ENCODE measurements at places on chromosomes 16 and 17.

- DNase-seq: no peak
These were observed 16.3 kb upstream of the CACNG4 start for GRCh38 chr17:66948061-66948750.

GRCh38 chr16:67013233-67013822, 15.6 kb upstream of the CBFB start:
- DNase-seq: no peak

GRCh38 chr17:45120558-45120957, 11.8 kb downstream of the PLCD3 start:
- no peak for DNase-seq

DNA sequence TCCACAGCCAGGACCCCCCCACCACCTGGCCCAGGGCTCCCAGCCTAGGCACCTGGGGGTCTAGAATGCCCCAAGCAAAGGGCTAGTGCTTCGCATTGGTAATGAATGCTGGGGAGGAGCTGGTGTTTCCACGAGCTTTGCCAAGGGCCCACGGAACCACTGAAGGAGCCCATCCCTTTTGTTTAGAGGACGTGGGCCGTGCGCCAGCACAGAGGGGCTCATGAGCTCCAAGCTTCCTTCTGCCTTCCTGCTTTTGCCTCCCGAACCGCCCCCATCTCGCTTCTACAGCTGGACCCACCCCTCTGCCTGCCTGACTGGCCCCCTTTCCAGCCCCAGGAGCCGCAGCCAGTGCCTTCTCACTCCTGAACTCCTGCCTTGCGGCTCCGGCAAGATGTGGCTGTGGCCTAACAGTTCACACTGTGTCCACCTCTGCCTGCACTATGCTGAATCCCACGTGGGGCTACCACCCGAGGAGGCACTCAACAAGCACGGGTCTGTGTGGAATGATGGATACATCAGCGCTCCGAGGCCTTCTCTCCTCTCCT, 31.8 kb upstream of the RASD1 start:
- no peak for DNase-seq

DNA sequence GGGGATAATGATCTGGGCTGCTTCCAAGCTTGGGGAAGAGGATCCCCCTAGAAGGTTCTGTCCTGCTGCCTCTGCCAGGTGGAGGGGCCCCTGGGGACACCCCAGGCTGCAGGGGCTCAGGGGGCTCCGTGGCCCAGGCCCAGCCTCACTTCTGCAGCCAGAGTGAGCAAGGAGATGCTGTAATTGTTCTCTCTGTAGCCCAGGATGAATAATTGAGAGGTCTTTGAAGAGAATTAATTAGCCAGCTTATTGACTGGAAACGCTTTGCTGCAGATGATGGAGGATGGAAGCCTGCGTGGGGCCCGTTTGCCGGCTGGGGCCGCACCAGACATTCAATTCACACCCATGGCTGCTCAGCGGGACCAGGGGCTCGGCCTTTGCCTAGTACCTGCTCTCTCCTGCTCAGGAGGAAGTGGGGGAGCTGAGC, 38.5 kb downstream of the TMEM235 start:
- DNase-seq: no peak

DNA sequence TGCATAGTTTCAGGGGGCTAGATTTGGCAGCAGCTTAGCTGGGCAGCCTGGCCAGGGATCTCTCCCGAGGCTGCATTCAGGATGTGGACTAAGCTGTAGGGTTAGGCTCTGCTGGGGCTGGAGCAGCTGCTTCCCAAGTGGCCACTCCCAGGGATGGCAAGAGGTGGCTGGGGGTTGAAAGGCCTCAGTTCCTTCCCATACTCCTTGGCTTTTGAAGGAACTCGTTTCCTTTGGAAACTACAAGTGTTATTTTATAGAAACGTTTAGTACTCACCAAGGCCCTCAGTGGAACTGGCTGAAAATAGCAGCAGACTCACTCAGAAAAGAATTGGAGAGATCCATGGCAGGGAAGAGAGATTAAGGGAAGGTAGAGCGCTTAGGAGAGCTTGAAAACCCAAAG, 76.4 kb downstream of the WWP2 start:
- DNase-seq: no peak

- DNase-seq: no peak
These were observed 13.9 kb downstream of the MPRIP start for GRCh38 chr17:17056156-17056539.

DNA sequence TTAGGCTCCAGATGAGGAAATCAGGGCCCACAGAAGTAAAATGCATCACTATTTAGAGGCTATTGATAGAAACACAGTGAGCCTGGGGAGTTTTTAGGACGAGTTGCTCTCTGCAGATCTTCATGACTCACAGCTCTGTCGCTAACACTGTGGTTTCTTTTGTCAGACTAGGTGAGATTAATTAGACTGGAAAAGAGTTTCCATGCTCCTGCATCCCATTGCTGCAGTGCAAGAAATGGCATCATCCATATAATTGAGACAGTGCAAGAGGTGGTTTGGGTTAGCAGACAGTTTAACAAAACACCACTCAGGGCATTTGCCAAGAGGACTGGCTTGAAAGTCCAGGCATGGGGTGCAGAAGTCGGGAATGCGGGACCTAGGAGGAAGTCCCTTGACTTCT, 198.8 kb upstream of the CACNG5 start:
- DNase-seq: no peak

DNA sequence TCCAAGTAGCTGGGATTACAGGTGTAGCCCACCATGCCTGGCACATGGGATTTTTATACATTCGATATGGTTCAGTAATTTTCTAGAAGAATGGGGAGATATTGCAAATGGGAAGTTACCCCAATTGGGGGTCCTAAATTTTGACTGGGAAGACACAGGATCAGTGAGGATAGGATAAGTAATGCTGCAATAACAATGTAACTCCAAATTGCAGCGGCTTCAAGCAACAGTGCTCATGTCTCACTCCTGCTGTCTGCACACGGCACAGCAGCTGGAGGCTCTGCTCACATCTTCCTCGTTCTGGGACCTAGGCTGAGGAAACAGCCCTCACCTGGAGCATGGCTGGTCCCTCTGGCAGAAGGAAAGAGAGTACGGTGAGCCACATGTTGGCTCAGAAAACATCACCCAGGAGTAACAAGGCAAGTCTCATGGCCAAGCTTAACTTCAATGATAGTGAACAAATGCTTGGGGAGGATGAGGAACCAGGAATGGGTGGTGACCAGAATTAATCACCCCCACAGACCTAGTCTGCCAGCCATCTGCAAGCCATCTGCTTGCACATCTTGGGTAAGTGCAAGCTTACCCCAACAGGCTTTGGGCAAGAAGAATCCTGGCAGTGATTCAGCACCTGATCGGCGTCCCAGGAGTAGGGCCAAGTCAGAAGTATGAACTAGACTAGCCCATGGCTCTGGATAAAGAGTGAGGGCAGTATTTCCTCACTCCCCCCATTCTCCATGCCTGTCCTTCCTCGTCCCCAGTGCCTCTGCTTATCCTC, 229.2 kb downstream of the COPRS start:
- DNase-seq: no peak

DNA sequence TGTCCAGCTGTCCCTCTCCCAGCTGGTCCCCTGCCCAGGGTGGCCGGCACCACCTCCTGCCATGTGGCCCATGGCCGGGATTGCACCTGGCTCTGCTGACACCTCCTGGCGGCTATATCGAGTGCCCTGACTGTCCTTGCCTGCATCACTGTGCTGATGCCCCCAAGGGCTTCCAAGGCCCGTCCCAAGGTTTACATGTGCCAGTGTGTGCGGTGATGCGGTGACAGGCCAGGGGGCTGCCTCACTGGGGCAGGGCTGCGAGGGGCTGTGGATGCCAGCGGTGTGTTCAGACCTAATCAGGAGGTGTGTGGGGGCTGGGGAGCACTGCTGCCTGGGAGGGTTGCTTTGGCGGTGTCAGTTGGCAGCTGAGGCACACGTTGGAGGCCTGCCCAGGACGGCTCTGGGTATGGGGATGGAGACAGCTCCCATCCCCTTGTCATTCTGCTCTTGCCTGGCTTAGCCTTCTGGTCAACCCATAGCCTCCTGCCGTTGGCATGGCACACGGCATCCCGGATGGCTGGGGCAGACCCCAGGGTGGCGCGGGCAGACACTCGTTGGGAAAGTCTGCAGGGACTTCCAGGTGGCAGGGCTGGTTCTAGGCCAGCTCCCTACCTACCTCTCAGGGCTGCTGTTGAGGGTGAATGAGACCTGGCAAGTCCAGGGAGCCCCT, 5.5 kb downstream of the MAP2K3 start:
- DNase-seq: no peak

DNA sequence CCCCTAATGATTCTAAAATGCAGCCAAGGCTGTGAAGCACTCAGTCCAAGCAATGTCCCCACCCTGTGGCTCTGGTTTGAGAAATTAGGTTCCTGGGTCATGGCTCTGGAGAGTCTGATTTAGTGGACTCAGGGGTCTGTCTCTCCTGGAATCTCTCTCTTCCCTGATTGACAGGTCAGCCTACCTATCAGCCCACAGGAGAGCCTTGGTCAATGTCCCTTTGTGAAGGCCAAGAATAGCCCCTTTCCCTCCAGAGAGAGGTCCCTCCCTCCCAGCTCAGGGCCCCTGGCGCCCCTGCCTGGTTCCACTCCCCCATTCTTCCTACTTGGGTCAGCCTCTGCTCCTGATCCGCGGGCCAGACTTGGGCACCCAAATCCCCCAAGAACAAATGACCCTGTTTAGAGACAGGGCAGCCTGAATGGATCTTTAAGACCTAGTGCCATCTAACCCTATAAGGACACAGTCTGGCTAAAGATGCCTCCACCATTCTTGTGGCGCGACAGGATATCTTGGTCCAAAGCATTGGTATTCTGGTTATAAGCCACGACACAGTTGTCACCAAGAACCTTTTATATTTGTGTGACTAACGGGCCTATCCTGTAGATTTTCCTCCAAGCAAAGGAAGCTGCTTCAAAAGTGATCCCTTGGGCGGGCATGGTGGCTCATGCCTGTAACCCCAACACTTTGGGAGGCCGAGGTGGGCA, 38.3 kb upstream of the PRSS54 start:
- no peak for DNase-seq

DNA sequence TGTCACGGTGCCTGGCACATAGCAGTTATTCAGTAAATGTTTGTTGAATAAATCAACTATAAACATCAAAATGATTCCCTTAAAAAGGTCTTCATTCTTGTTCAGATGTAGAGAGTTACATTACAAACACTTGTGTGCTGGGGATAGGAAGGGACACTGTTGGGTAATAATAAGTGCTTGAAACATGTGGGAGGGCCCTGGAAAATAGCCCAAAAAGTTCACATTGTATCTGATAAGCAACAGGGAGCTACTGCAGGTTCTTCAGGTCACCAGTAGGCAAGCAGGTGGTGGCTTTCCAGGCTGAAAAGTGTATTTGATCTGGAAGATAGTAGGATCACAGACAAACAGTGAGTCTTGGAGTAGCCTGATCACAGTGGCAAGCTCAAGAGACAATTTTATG, 19.0 kb upstream of the ZNF652 start:
- no peak for DNase-seq

DNA sequence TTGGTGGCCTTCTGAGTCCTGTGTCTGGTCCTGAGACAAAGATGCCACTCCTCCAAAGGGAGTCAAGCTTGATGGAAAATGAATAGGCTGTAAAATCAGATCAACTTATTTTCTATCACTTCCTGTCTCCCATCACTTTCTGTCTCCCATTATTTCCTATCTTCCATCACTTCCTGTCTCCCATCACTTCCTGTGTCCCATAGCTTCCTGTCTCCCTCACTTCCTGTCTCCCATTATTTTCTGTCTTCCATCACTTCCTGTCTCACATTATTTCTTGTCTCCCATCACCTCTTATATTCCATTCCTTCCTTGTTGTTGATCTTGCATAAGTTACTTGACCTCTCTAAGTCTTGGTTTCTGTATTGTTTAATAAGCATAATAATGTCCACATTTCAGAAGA, 418.5 kb upstream of the EEF2KMT start:
- DNase-seq: no peak

GRCh38 chr16:53565296-53565863, 62.4 kb upstream of the AKTIP start:
- DNase-seq: no peak

GRCh38 chr17:78789663-78790181, 7.6 kb upstream of the CYTH1 start:
- DNase-seq: no peak

DNA sequence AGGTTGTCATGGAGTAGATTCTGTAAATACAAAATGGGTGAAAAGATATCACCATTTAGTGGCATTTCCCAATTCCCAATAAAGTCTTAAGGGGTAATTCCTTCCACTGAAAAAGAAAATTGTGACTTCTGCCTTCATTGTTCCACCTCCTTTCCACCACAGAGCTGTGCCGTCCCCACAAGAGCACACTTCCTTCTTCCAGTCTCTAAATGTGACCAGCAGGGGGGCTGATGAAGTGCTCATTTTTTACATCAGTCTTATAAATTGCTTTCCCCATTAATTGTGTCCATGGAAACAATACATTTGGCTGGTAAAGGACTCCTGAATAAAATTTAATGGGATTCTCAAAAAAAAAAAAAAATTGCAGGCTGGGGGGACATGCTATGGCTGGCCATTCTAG, 260.8 kb upstream of the PSMD7 start:
- no peak for DNase-seq

DNA sequence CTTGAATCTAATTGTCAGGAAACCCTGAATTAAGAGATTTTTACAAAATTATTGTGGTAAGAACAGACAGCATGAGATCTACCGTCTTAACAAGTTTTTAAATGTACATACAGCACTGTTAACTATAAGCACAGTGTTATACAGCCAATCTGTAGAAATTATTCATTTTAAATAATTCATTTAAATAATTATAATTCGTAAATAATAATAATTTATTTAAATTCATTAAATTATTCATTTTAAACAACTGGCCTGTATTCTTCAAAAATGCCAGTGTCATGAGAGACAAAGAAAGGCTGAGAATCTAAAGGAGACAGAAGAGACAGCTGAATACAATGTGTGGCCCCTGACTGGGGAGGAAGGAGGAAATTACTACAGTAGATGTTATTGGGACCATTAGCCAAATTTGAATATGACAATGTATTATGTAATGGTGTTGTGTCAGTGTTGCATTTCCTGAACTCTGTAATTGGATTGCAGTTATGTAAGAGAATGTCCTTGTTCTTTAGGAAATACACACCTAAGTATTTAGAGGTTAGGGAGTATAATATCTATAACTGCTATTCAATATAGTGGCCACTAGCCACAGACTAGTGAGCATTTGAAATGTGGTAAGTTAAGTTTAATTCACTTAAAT, 2.3 kb downstream of the RSAD1 start:
- no peak for DNase-seq

DNA sequence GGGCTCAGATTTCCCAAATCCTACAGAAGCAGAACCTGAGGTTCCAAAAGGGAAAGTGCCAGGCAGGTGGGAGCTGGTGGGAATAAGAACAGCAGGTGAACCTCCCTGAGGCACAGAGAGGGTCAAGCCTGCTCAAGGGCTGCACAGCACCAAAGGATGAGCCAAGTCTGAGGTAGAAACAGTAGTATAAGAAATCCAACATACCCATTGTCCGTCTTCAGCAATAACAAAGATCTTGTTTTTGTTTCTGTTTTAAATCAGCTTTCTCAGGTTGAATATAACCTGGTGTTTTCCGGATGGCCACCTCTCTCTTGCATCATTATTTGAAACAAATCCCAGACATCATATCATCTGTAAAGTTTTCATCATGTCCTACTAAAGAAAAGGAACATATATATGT, 10.6 kb upstream of the CES3 start:
- no peak for DNase-seq

GRCh38 chr16:9155871-9156270, 64.4 kb downstream of the HAPSTR1 start:
- DNase-seq: no peak

- DNase-seq: no peak
These were observed 852 bp upstream of the HELZ start for GRCh38 chr17:67245694-67246402.

GRCh38 chr17:41586863-41587495, at the start of gene KRT14:
TSS of gene KRT14 (minus strand) at chr17:41586895. CDS start at chr17:41586834, 61 bp downstream.
- DNase-seq: no peak

- DNase-seq: no peak
These were observed 105.6 kb downstream of the SEC14L1 start for GRCh38 chr17:77246110-77247047.
